ENCODE measurements at places on chromosomes 5 and 9.
A peak's percentile ranks its signal among the peaks of the same experiment; 100 is the strongest.

GRCh38 chr5:3024126-3024525 lies 272.6 kb upstream of the IRX2 start:
- no peak for DNase-seq

DNA sequence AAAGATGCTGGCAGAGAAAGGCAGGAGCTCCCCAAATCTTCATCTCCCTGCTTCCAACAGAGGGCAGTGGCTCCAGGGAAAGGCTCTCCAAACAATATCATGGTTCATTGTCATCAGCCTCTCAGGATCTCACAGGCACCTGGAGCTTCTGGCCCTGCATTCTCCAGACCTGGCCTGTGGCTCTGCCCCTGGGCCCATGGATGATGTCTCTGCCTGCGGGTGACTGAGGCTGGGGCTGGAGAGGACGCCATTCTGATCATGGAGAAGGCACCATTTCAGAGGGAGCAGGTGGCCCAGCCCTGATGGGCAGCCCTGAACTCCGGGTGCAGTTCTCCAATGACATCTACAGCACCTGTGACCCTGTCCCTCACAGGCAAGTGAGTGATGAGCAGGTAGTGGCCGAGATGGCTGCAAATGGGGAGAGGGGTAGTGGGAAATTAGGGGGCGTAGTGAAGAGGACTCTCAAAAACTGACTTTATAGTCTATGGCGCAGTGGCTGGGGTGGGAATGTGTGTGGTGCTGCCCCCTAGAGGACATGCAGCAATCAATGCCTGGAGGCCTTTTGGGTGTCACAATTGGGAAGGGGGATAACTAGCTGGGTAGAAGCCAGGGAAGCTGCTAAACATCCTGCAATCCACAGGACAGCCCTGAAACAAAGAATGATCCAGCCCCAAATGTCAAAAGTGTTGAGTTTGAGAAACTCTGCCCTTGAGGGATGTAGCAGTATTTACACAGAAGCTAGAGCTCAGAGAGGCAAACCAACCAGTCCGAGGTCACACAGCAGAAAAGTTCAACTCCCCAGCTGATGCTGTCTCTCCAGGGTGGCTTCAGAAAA lies 3.2 kb downstream of the SH3PXD2B start:
- no peak for DNase-seq

- no peak for DNase-seq
Observed at GRCh38 chr9:133125941-133126696, 5.1 kb upstream of the RALGDS start.

- DNase-seq: no peak
Observed at GRCh38 chr9:115672477-115673316, 480.9 kb upstream of the PAPPA start.

- no peak for DNase-seq
Observed at GRCh38 chr5:159559337-159559736, 229.1 kb upstream of the IL12B start.

DNA sequence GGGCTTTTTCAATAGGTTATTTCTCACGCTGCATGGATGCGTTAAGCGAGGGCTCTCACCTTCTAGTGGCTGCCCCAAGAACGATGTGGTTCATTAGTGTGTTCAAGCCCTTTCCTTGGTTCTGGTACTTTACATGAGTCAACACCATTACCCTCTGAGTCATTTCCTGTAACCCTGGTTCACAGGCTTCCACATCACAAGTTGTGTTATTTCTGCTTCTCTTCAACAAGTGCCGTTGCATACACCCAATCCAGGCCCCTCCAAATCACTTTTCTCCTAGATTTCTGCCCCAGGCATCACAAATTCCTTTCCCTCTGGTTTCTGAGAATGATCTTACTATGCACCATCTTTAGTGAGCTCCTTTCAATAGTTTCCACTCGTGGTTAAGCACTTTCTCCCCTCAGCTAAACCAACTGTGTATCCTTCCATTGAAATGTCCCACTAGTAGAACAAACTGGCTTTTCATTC lies 69.5 kb upstream of the RAD23B start:
- peak; percentile 9 for DNase-seq

DNA sequence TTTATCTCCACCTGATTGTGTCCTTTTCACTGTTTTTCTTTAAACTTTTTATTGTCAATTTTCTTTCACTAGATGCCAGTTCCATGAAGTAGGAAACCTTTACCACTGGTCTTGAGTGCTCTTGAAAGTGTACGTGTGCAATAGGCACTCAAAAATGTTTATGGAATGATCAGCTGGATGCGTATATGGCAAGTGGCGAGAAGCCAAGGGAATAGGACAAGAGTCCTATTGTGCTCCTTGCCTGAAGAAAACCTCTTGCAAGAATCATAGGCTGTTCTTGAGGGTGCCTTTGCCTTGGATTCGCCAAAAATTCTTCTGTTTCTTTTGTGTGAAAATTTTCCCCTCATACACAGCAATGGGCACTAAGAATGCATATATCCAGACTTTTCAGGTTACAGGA lies 97.7 kb downstream of the GHR start:
- no peak for DNase-seq

DNA sequence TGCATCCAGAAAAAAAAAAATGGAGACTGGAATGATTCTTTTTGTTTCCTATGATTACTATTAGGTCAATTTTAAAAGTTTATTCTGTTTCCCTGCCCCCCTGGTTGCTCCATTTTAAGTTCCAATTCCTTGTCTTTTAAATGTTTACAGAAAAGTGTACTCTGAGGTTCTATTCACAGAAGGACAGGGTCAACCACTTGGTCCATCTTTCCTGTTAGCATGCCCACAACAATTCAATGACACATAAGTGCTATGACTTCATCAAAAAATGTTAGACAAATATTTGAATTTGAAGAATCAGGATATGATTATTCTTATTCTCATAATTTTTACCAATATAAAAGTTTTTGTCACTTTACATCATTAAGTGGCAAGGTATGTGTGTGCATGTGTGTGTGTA lies 123.7 kb downstream of the PDE4D start:
- no peak for DNase-seq

DNA sequence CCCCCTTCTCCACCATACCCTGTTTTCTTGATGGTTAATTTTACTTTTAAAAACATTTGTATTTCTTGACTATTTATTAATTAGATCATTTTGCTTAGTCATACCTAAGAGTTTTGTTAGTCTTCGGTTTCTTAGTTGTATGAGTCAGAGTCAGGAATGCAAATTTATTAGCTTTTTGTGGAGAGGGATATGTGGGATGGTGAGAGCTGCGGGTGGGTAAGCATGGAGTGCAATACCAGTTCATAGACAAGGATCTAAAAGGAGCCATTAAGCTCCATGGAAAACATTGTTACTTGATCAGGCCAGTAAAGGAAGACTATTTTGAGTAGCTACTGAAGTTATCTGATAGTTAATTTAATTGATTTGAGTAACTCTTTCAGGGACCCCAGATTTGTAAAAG lies 77.5 kb downstream of the ZSWIM6 start:
- no peak for DNase-seq

DNA sequence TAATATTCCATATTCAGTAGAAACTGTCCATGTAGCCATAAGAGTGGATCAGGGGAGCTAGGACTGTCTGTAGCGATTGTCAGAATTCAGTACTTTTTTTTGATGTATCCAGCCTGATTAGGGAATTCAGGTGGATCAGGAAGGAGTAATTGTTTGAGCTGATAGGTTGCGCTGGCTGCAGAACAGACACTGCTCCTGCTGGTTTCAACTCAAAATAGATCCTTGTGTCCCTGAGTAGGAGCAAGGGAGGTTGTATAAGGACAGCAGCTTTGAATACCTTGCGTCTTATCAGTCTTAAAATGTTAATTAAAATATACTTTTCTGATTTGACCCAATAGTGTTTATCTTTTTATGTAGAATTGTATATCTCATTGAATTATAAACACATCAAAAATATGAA lies 229.6 kb downstream of the KDM4C start:
- no peak for DNase-seq

- DNase-seq: no peak
Observed at GRCh38 chr5:13833440-13833839, 111.0 kb downstream of the DNAH5 start.

- no peak for DNase-seq
Observed at GRCh38 chr9:131747352-131747751, 7.5 kb upstream of the RAPGEF1 start.

GRCh38 chr5:71782393-71782770 lies 63.3 kb downstream of the CARTPT start:
- no peak for DNase-seq

- no peak for DNase-seq
Observed at GRCh38 chr9:37620396-37620795, 28.0 kb upstream of the TOMM5 start.

- no peak for DNase-seq
Observed at GRCh38 chr5:12460493-12461261, 556.4 kb upstream of the CTNND2 start.

GRCh38 chr9:70551801-70552200 lies 137.3 kb upstream of the KLF9 start:
- DNase-seq: no peak

DNA sequence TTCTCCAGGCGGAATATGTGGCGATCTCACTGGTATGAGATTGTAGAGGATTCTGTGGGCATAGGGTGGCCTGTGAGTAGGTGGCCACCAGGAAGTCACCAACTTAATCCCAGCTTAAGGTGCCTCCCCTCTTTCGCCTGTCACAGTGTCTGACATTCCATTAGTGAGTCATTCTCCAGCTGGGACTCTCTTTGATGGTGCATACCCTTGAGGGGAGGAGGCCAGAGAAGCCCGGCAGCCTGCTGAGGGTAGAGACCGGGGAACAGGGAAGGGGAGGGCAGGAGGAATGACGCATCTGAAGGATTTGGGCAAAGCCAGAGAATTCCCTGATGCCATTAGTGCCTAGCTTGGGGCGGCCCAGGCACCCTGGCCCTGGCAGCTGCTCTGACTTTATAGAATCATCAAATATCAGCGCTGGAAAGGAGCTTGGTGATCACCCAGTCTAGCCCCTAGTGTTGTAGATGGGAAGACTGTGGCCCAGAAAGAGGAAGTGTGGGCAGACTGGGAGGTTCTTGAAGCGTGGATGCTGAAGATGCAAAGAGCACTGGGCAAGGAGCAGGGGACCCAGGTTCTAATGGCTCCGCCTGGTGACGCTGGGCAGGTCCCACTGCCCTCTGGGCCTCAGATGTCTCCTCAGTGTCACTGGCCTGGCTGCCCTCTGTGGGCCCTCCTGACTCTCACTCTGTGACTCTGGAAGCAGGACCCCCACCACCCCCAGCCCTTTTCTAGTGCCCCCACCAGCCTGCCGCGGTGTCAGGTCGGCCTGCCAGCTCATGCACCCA lies 41.4 kb downstream of the DAB2IP start:
- DNase-seq: no peak

GRCh38 chr5:35195472-35195852 lies 34.8 kb downstream of the PRLR start:
- no peak for DNase-seq

DNA sequence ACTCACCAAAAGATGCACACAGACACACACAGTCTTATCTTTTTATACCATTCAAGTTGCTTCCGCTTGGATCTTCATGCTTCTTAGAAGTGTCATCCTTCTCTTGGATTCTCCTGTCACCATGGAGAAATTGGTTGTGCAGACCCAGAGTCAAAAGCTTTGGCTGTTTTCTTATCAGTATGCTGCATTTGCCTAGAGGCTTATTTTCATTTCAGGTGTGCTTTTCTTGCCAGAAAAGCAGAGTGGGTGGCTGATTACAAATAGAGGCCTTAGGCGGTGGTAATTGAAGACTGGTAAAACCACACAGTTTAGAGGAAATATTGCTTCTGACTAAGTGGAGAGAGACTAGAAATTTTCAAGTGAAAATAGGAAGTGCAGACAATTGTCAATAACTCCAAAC lies 70.2 kb upstream of the TLE4 start:
- DNase-seq: no peak

DNA sequence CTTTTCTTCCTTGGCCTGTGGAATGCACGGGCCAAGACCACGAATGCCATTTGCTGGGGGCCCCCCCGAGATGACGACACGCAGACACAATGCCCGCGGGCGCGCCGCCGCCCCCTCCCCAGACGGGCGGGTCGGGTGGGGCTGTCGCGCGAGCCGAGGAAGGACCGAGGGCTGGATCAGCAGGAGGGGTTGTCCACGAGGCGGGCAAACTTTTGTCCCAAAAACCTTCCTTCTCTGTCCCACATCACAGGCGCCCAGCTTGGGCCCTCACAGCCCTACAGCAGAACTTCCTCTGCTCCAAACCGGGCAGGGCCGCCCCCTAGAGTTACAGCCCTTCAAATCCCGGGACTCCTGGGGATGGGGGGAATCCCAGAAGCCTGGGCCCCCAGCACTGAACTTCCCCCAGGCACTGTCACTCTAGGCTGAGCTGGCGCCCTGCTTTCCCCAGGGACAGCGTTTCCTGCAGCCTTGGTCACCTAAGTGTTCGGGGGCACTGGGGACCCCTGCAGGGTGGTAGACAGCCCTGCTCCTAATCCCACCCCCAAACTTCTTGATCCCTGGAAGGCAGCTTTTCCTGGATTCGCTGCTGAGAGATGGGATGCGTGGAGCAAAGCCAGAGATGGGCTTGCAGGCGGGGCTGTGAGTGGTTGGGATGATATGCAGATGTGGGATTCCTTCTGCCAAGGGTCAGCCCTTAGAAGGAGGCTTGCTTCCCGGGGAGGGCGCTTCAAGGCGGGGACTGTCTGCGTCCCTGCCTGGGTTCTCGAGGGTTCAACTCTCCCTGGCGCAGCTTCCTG lies 980 bp downstream of the COL5A1 start:
- no peak for DNase-seq

- DNase-seq: no peak
Observed at GRCh38 chr9:128101231-128101661, 26.3 kb downstream of the PTGES2 start.

- DNase-seq: no peak
Observed at GRCh38 chr5:82277613-82277986, 554 bp downstream of the RPS23 start.

GRCh38 chr9:131227959-131228460 lies 48.3 kb downstream of the FAM78A start:
- DNase-seq: no peak

DNA sequence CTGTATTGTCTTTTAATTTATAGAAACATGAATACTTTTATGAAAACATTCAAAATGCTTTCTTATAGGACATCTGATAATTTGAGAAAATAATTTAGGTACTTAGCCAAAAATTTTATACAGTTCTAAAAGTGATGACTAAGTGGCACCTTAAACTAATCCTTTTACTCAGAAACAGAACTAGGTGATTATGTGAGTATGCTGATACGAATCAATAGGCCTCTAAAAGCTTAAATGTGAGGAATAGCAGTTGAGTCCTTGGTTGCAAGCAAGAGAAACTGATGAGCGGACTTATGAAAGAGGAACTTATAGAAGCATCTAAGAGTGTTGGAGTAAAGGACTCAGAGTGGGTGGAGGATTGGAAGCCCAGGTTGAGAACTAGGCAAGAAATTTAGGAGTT lies 26.4 kb downstream of the ANXA1 start:
- DNase-seq: no peak

- no peak for DNase-seq
Observed at GRCh38 chr5:95931079-95931833, 30.4 kb downstream of the ELL2 start.

DNA sequence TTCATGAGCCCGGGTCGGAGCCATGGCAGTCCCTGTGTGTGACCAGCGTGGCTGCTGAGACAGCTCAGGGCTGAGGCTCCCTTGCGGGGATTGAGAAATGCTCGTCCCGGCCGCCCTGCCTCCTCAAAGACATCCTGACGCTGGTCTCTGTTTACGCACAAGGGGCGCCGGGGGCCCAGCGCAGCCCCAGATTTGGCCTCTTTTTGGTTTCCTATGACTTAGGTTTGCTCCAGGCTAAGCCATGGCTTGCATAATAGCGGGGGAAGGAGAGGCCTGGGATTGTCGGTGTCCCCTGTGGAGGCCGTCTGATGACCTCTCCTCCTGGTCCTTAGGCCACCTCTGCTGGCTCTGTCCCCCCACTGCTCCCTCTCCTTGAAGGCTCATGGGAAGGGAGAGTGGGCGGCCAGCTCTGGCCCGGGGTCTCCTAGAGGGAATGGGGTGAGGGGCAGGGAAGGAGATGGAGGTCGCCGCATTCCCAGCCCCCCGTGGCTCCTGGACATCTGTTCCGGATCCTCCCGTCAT lies 3.5 kb downstream of the LAMC3 start:
- DNase-seq: no peak

All from GM18507 (cell line).